ENCODE measurements at places on chromosomes 1 and 21. TPM values are rescaled to one million over a fixed set of nuclear protein-coding genes. Genes with fewer than 3 reads are reported as not detected.
A peak's percentile ranks its signal among the peaks of the same experiment; 100 is the strongest.

C8A gene
- total RNA-seq = not detected

NBPF10 gene
- 6.3 TPM for total RNA-seq

ZNF362 gene
- 113 TPM for total RNA-seq

TTC4 gene
- 20.5 TPM for total RNA-seq

DNA sequence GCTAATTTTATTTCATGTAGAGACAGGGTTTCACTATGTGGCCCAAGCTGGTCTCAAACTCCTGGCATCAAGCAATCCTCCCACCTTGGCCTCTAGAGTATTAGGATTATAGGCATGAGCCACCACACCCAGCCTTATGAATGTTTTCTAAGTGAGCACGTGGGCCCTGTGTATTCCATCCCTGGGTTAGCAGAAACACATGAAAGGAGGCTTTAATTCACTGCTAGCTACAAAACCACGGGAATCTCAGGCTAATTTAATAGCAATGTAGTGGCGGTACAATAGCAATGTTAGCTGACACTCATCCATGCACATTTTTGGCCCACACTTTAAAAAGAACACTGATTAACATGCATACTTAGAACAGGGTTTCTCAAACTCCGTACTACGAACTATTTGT lies 32.0 kb downstream of the VTCN1 start:
- H3K27me3 ChIP-seq = no peaks in the 10 kb centered on the region
- DNase-seq = no peak
- no peaks in the 10 kb centered on the region for H3K36me3 ChIP-seq
- H3K4me1 ChIP-seq = peaks cover 69% of the 10 kb centered on the region
- H3K4me3 ChIP-seq = no peak overlapping the region
- H3K27ac ChIP-seq = peak overlapping the region; percentile 93

DNA sequence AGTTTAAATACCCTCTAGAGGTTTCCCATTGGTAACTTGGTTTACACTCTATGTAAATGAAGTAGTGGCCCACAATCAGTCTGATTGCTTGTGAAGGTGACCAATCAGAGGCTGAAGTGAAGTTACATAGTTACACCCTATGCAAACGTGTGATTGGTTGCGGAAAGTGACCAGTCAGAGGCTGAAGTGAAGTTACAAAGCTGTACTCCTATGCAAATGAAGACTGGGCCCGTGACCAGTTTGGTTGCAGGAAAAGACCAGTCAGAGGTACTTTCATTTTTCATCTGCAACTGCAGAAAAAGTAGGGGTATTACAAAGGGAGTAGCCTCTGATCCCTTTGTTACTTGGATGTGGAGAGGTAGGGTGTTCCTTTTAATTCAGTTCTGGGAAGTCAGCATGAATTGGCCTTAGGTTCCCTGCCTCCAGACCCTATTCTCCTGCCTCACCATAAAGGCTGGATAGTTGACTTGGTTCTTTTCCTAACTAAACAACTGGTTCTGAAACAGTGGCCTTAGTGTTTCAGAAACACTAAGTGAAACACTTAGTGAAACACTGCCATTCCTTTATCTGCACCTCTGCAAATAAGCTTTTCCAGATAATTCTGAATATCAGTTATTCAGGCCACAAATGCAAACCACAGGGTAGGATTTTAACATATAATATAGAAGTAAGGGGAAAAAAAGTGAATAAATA lies 39.3 kb downstream of the MAGI3 start:
- no peak for DNase-seq
- no peaks in the 10 kb centered on the region for H3K27me3 ChIP-seq
- peaks cover 8% of the 10 kb centered on the region for H3K36me3 ChIP-seq
- H3K4me1 ChIP-seq = no peaks in the 10 kb centered on the region

DNA sequence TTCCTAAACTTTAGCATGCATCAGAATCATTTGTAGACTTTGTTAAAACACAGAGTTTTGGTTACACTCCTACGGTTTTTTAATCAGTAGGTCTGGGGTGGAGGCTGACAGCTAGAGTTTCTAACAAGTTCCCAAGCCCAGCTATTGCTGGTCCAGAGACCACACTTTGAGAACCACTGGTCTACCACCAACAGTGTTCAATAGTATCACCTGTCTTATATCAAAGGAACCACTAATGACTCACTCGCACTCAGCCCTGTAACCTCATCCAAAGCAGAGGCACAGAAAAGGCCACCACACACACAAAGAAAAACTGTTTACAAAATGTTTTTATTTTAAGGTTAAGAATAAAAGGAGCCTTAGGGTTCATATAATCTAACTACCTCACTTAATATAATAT lies 68.7 kb downstream of the HIVEP3 start:
- no peaks in the 10 kb centered on the region for H3K4me1 ChIP-seq
- no peak overlapping the region for H3K27ac ChIP-seq
- no peaks in the 10 kb centered on the region for H3K36me3 ChIP-seq
- H3K4me3 ChIP-seq = no peak overlapping the region
- DNase-seq = no peak
- H3K27me3 ChIP-seq = no peaks in the 10 kb centered on the region

GRCh38 chr1:83554174-83554573 lies 444.8 kb downstream of the TTLL7 start:
- no peaks in the 10 kb centered on the region for H3K36me3 ChIP-seq
- no peak overlapping the region for H3K4me3 ChIP-seq
- H3K4me1 ChIP-seq = peaks cover 8% of the 10 kb centered on the region
- no peak overlapping the region for H3K27ac ChIP-seq

DNA sequence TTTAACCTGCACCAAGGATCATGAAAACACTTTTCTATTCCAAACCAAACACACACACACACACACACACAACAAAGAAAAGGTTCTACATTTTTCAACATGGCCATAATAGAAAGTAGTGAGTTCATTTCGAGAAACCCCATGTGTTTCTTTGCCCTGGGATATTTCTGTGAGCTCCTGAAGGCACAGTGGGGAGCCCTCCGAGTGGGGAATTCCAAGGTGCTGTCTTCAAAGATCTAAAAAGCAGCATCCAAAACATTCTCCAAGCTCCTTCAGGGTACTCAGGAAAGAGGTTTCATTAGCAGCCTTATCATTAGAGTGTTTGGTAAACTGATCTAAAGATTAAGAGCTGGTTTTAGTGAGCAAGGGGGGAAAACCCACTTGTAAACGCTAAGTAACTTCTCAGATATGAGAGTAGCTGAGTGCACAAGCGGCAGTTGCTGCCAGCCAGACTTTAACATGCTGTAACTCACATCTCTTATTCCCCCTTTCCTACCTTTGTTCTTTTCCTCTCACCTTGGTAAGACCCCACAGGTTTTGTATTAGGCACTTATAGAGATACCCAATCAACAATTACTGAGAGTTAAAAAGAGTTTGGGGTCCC lies 38.3 kb downstream of the ZC3H11B start:
- no peak overlapping the region for H3K4me3 ChIP-seq
- peaks cover 19% of the 10 kb centered on the region for H3K27me3 ChIP-seq
- no peak overlapping the region for H3K27ac ChIP-seq
- H3K4me1 ChIP-seq = peaks cover 7% of the 10 kb centered on the region

DNA sequence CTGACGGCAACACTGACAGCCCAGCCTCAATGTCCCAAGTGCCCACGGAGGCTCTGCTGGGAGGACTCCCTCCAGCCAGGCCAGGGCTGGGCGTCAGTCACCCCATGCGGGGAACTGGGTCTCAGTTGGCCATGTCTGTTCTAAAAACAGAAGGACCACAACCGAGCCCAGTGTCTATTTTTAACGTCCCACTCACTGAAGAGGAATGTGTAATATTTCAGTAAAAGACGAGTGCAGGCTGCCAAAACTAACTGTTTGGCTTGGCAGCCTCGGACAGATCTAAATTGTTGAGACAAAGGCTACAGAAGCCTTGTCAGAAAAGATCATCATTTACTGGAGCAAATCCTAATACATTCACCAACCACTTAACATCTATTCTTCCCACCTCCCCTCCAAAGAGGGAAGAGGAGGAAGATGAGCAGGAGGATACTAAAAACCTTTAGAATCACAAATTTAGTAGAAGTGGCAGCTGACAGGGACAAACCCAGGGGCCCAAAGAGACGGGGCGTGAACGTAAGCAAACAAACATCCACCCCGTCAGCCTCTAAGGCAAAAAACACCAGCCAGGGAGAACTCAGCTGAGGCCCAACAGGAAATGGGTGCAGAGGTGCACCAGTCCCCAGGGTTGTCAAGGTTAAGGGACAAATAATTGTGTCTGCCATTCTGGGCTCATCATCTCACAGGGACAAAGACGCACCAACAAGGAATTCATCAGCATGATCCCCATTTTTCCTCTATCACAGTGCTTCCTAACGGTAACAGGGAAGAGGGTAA lies 18.7 kb downstream of the C1orf198 start:
- H3K27me3 ChIP-seq = no peaks in the 10 kb centered on the region
- H3K4me3 ChIP-seq = peak overlapping the region; percentile 20
- H3K4me1 ChIP-seq = peaks cover 55% of the 10 kb centered on the region
- peaks cover 32% of the 10 kb centered on the region for H3K36me3 ChIP-seq
- peak overlapping the region; percentile 96 for H3K27ac ChIP-seq

DNA sequence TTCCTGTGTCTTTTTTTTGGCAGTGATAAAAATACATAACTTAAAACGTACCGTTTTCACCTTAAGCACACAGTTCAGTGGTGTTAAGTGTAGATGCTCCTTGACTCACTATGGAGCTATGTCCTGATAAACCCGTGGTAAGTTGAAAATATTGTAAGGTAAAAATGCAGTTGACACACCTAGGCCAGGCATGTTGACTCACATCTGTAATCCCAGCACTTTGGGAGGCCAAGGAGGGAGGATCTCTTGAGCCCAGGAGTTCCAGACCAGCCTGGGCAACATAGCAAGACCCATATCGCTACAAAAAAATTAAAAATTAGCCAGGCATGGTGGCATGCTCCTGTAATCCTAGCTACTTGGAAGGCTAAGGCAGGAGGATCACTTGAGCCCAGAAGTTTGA lies 73.6 kb upstream of the COG2 start:
- H3K36me3 ChIP-seq = no peaks in the 10 kb centered on the region
- H3K27me3 ChIP-seq = peaks cover 43% of the 10 kb centered on the region
- no peak overlapping the region for H3K4me3 ChIP-seq
- DNase-seq = no peak
- H3K27ac ChIP-seq = no peak overlapping the region
- peaks cover 8% of the 10 kb centered on the region for H3K4me1 ChIP-seq

- DNase-seq = no peak
- no peak overlapping the region for H3K27ac ChIP-seq
- H3K36me3 ChIP-seq = no peaks in the 10 kb centered on the region
Observed at GRCh38 chr21:41059871-41060270, 108.1 kb upstream of the BACE2 start.

DNA sequence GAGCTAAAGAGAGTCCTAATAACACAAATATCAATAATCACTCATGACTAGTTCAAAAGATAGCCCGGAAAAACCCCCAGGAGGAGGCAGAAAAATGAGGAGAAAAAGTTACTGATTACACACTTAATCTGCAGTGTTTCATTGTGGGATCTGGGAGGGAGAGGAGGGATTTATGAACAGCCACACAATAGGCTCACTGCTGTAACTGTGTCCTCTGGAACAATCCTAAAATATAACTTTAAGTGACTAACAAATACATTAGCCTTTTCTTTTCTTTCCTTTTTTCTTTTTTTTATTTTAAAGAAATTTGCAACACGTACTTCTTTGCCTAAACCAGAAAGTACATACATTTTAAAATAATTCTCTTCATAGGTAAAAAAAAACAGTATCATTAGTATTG lies 106.3 kb upstream of the LBR start:
- DNase-seq = no peak
- no peaks in the 10 kb centered on the region for H3K36me3 ChIP-seq
- peaks cover 23% of the 10 kb centered on the region for H3K4me1 ChIP-seq
- H3K27ac ChIP-seq = no peak overlapping the region
- no peak overlapping the region for H3K4me3 ChIP-seq
- no peaks in the 10 kb centered on the region for H3K27me3 ChIP-seq

DNA sequence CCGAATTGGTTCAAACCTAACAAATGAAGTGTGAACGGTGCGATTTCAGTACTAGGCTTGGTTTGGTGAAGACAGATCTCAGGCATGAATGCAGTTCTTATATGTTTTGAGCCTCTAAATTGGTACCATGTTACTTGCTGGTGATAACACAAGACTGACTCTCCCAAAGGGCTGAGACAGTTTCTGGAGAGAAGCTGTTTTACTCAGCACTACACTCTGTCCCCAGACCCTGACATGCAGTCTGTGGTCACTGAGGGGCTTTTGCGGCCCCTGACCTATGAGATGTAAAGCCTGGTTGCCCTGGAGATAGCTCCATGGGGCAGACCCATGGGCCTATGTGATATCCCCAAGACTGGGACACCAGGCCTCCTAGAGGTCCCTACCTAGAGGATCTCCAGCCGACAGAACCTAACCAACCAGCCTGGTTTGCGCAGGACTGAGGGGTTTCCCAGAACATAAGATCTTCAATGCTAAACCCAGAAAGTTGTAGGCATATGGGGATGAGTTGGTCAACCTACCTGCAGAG lies 19.4 kb upstream of the FOXE3 start:
- no peaks in the 10 kb centered on the region for H3K36me3 ChIP-seq
- H3K4me1 ChIP-seq = peaks cover 3% of the 10 kb centered on the region
- peaks cover 71% of the 10 kb centered on the region for H3K27me3 ChIP-seq
- H3K4me3 ChIP-seq = no peak overlapping the region
- no peak for DNase-seq
